ENCODE measurements at places on chromosomes 12 and 14. TPM values are rescaled to one million over a fixed set of nuclear protein-coding genes. Genes with fewer than 3 reads are reported as not detected.

Gene RGS6
- not detected for total RNA-seq

Gene AQP2
- not detected for total RNA-seq

Gene SLC25A21
- under 0.01 TPM for total RNA-seq

DNA sequence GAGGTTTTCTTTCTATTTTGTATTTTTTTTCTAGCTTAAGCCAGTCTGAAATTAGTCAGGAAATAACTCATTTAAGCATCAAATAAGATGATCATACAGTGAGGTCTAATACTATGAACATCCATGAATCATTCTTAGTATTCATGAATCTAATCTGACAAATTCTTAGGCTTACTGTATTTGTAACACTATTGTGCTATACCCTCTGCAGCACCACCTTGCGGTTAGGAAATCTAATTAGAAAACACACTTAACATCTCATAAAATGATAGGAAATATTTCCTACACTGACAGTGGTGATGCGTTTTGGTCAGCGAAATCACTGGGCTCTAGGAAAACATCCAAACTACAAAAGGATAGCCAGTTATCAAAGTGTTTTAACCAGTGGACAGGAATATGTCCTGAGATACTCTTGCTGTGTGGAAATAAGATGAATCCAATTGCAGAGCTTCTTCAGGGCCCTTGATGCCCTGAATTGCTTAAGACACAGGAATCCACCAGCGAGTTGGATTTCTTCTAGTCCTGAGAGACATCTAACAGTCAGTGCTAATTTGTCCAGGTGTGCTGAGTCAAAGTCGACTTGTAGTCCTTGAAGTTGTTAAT lies 109.3 kb upstream of the MYF6 start:
- no peak overlapping the region for H3K27ac ChIP-seq
- DNase-seq: no peak
- H3K36me3 ChIP-seq: no peaks in the 10 kb centered on the region
- no peaks in the 10 kb centered on the region for H3K27me3 ChIP-seq
- no peaks in the 10 kb centered on the region for H3K4me1 ChIP-seq
- no peak overlapping the region for H3K4me3 ChIP-seq

DNA sequence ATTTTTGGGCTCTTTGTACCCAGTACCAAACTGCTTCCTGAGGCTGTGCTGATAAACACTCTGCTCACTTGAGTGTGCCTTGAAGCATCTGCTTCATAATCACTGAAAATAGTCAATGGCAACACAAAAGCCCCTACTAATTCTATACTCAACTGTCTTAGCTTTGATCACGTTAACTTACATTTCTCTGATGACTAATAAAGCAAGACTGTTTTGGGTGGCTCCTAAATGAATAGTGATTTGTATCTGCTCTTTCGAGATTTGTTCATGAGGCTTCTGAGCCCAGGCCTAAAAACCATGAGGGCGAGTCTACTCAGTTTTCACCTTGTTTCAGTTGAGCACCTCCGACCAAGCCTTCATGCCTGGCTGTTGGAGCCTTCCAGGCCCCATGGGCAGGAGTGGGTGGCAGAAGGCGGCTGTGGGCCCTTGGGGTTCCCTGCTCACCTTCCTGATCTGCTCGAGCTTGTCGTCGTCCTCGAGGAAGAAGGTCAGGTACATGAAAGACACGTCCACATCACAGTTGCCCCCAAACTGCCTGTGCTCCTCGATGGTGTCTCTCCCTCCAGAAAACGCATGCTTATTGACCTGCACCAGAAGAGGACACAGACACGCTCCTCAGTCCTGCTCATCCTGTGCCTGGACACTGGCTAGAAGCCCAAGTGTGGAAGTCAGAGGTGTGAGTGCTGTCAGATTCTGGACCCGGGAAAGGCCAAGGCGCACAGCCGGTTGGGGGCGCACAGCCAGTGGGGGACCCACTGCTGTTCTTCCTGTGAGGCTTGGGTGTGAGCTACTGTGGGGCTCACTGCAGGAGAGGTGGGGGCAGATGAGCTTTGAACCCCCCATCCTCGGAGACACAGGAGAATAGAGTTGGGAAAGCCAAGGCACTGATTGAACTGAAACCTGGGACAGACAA lies 13.7 kb downstream of the SLC25A47 start:
- no peaks in the 10 kb centered on the region for H3K27me3 ChIP-seq
- H3K4me3 ChIP-seq: no peak overlapping the region
- H3K4me1 ChIP-seq: no peaks in the 10 kb centered on the region
- peak; percentile 8 for DNase-seq

DNA sequence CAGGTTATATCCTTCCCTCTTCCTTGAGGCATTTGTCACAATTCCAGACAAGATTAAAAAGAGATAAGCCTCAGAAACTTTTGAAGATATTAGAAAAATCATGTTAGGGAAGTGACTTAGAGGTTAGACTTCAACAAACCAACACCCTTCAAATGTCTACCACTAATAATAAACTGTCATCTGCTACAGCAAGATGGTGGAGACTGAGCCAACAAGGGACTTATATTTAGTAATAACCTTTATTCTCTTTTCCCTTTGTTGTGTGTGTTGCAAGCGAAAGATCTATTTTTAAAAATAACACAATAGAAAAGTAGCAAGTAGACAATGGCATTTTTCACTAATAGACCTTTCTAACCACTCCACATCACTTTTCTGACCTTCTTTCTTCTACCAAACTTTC lies 28.6 kb downstream of the PRICKLE1 start:
- no peaks in the 10 kb centered on the region for H3K4me1 ChIP-seq
- no peaks in the 10 kb centered on the region for H3K27me3 ChIP-seq
- H3K4me3 ChIP-seq: no peak overlapping the region
- no peak for DNase-seq
- no peak overlapping the region for H3K27ac ChIP-seq

- H3K27ac ChIP-seq: no peak overlapping the region
- no peaks in the 10 kb centered on the region for H3K4me1 ChIP-seq
- no peaks in the 10 kb centered on the region for H3K27me3 ChIP-seq
Observed at GRCh38 chr14:74961238-74961911, 6.0 kb upstream of the PGF start.

DNA sequence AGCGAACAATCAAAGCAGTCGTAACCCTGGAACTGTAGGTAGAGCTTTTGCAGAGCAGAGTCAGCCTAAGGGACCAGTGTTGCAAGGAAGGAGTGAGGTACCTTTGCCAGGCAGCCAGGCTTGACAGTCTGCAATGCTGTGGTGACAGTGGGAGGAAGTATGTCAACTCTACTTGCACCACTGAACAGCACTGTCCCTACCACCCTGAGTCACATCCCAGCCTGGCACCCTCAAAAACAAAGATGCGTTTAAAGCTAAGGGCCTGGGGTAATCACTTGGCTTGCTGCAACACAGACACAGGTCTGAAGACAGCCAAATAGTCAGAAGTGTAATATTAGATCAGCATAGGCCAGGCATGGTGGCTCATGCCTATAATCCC lies 141.9 kb downstream of the DPF3 start:
- H3K4me1 ChIP-seq: no peaks in the 10 kb centered on the region
- no peaks in the 10 kb centered on the region for H3K36me3 ChIP-seq
- H3K27me3 ChIP-seq: no peaks in the 10 kb centered on the region
- no peak overlapping the region for H3K4me3 ChIP-seq

- no peaks in the 10 kb centered on the region for H3K36me3 ChIP-seq
- no peak overlapping the region for H3K27ac ChIP-seq
- no peak overlapping the region for H3K4me3 ChIP-seq
- H3K4me1 ChIP-seq: no peaks in the 10 kb centered on the region
- H3K27me3 ChIP-seq: no peaks in the 10 kb centered on the region
- DNase-seq: no peak
Observed at GRCh38 chr12:122948605-122949004, 17.7 kb downstream of the ABCB9 start.

DNA sequence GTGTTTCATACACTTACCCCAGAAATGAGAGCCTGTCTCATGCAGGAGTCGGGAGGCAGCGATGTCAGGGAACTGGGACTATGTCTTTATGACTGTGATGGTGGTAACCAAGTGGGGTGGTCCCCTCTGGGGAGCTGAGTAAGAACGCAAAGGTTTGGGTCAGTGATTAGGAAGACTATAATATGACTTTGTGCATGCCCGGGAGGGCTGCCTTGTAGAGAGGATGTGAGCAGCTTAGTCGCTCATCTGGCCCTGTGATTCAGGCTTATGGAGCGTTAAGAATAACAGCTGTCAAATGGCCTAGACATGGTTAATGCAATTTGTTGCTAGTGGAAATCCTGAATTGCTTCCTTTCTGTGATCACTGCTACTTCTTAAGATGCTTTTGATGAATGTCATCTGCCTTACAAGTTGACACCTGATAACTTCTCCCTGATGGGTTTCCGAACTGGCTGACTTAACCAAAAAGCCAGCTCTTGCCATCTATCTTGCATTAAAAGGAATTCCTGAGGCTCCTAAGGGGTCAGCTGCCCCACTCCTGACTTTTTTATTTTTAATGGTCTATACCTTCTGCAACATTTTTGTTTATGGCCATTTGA lies 35.4 kb upstream of the AACS start:
- no peak overlapping the region for H3K27ac ChIP-seq
- no peak for DNase-seq
- H3K36me3 ChIP-seq: no peaks in the 10 kb centered on the region
- H3K27me3 ChIP-seq: no peaks in the 10 kb centered on the region
- no peak overlapping the region for H3K4me3 ChIP-seq

DNA sequence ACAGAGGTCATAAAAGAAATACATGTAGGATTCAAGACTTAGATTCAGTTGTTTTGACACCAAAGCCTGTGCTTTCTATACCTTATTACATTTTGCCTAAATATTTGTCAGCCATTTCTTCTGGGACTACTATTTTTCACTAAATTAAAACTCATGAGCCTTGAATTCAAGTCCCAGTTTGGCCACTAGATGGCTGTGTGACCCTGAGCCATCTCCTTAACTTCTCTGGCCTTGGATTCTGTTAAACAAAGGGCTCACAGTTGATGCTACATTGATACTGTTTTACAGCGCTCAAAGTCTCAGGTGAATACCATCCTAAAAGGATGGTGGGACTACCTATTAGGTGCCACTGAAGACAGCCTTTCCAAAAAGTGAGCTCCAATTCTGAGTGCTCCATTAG lies 39.6 kb upstream of the CCDC198 start:
- no peaks in the 10 kb centered on the region for H3K36me3 ChIP-seq
- no peak overlapping the region for H3K27ac ChIP-seq
- no peak for DNase-seq
- H3K27me3 ChIP-seq: no peaks in the 10 kb centered on the region
- no peaks in the 10 kb centered on the region for H3K4me1 ChIP-seq

GRCh38 chr12:19316425-19316824 lies 122.9 kb upstream of the AEBP2 start:
- no peak overlapping the region for H3K4me3 ChIP-seq
- DNase-seq: no peak
- no peak overlapping the region for H3K27ac ChIP-seq
- H3K27me3 ChIP-seq: no peaks in the 10 kb centered on the region

GRCh38 chr14:21476523-21476924 lies 235 bp downstream of the RAB2B start:
- H3K4me1 ChIP-seq: peaks cover 14% of the 10 kb centered on the region
- peak overlapping the region; percentile 86 for H3K27ac ChIP-seq
- peak overlapping the region; percentile 82 for H3K4me3 ChIP-seq
- no peaks in the 10 kb centered on the region for H3K36me3 ChIP-seq

DNA sequence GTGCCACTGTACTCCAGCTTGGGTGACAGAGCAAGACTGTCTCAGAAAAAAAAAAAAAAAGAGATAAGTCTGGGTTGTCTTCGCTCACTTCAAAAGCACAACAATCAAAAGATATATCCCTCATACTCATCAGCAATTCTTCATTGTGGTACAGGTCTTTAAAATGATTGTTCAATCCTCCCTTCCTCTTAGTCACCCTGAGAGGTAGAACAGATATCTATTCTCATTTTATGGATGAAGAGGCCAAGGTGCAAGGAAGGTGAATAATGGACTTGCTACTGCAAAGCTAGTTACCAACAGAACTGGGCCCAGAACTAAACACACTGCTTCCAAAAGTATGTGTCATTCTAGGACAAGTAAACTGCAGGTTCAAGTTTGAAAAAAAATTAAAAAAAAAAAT lies 7.1 kb downstream of the ERG28 start:
- no peak for DNase-seq
- no peaks in the 10 kb centered on the region for H3K4me1 ChIP-seq
- no peak overlapping the region for H3K27ac ChIP-seq
- H3K4me3 ChIP-seq: no peak overlapping the region

DNA sequence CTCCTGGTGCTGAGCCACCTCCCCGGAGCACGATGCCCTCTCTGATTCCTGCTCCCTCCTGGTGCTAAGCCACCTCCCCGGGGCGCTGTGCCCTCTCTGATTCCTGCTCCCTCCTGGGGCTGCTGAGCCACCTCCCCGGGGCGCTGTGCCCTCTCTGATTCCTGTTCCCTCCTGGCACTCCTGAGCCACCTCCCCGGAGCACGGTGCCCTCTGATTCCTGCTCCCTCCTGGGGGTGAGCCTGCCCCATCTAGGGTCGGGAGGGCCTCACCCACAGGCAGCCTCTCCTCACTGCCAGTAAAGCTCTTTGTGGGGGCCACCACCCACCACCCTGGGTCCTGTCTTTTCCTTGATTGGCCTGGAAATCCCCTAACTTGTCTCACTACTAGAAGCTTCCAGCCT lies 327.6 kb upstream of the SFSWAP start:
- H3K36me3 ChIP-seq: no peaks in the 10 kb centered on the region
- no peak overlapping the region for H3K4me3 ChIP-seq
- no peak for DNase-seq
- H3K27ac ChIP-seq: no peak overlapping the region
- no peaks in the 10 kb centered on the region for H3K27me3 ChIP-seq

- H3K4me1 ChIP-seq: no peaks in the 10 kb centered on the region
- no peaks in the 10 kb centered on the region for H3K27me3 ChIP-seq
- no peak overlapping the region for H3K4me3 ChIP-seq
- peak overlapping the region; percentile 64 for H3K27ac ChIP-seq
Observed at GRCh38 chr14:77570706-77571268, 45.6 kb downstream of the SPTLC2 start.

DNA sequence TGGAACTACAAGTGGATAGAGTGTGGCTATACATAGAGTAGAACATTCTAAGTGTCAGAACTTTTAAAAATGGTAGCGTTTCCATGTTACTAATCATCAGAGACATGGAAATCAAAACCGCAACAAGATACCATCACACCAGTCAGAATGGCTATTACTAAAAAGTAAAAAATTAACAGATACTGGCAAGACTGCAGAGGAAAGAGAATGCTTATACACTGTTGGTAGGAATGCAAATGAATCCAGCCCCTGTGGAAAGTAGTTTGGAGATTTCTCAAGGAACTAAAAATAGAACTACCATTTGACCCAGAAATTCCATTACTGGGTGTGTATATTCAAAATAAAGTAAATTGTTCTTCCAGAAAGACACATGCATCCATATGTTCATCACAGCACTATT lies 518.6 kb downstream of the NELL2 start:
- no peaks in the 10 kb centered on the region for H3K36me3 ChIP-seq
- H3K27ac ChIP-seq: no peak overlapping the region
- no peak for DNase-seq
- H3K4me1 ChIP-seq: no peaks in the 10 kb centered on the region
- H3K4me3 ChIP-seq: no peak overlapping the region
- no peaks in the 10 kb centered on the region for H3K27me3 ChIP-seq

All from uterus (tissue), 4 donors.